ENCODE measurements at places on chromosomes 5 and 9.

DNA sequence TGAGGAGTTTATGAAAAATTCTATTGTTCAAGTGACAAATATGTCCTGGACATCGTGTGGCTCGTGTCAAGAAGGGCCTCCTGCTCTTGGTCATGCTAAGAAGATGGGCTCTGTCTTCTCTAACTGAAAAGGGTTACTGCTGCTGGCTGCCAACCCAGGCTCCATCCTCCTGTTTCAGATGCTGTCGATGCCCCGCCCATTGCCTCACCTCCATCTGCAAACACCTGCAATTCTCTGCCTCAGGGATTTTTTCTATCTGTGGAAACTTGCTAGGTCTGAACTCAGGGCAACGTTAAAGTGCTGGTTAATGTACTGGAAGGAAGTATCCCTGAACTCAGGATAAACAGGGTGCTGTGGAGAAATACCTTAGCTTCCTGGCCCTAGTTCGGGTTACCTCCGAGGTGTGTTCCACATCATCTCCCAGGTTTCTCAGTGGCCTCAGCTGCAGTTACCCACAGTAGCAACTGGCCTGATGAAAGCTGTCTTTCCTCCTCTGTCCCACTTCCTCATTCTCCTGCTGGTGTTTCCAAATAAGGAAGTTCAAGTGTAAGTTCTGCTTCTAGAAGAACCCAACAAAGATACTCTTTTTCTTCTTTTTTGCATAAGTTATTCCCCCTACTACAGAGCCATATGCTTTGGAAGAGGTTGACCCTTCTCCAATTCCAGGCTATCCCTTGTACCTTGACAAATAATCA, 151.7 kb upstream of the SMIM23 start:
- no peak for DNase-seq

- no peak for DNase-seq
These were observed 659.8 kb downstream of the TLE4 start for GRCh38 chr9:80231318-80232236.

GRCh38 chr5:104739503-104739902, 1176.9 kb upstream of the NUDT12 start:
- DNase-seq, result no peak

- DNase-seq, result no peak
These were observed 70.0 kb downstream of the LMNB1 start for GRCh38 chr5:126846744-126847455.

- no peak for DNase-seq
These were observed 15.2 kb upstream of the TNIP1 start for GRCh38 chr5:151096001-151096373.

DNA sequence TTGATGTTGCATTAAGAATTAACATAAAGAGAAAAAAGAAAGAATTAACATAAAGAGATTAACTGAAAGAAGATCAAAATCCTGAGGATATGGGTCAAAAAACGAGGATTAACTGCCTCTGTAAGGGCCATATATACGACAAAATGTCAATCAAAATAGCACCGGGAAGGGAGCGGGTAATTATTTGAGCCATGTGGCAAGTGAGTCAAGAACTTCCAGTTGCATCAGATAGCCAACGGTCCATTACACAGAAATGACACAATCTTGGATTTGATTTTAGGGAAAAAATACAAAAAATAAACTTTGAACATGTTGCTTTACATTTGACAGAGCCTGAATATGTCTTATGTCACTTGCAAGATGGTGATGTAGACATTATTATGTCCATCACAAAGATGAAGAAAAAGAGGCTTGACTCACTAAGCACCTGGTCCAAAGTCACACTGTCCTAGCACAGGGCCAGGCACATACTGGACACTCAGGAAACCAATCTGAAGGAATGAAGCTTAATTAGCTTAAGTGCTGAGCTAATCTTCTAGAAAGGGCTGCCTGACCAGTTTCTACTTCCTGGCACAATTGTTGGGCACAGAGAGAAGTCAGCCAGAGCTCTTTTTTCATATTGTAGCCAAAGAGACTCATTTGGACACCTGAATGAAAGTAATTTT, 273.2 kb upstream of the PAPPA start:
- no peak for DNase-seq

DNA sequence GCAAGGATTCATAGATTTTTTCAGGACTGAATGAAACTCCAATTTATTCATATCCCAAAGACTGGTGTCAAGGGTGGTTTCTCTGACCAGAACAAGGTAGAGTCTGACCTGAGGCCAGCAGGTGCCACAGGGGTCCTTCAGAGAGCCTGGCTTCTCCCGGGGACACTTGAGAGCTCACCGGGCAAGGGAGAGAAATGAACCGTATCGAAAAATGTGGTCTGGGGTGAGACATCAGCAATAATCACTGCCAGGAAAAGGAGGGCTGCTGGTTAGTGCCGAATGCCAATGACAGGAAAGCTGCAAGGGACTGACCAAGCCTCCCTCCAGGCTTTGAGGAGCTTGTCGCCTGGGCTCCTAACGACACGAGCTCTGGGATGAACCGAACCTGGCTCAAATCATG, 142.7 kb downstream of the TTLL11 start:
- no peak for DNase-seq

- no peak for DNase-seq
These were observed 456.7 kb downstream of the TLE4 start for GRCh38 chr9:80028501-80028900.

GRCh38 chr5:55344392-55344992, 36.7 kb downstream of the MTREX start:
- DNase-seq, result peak; percentile 22

DNA sequence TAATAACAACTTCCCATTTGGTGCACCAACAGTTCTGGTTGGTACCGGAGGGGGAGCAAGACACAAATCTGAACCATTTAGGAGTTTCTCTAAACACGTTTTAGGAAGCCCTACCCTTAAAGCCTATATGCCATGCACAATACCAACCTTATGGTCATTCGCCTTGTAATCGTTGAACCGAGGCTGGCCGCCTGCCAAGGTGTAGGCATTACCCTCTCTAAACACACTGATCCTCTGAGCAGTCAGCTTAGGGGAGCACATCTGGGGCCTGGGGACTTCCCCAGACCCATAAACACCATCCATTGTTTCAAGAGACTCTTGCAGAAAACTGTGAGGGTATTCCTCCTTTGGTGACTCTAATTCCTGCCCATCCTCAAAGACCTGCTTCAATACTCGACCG, 328 bp downstream of the GRXCR2 start:
- no peak for DNase-seq

- DNase-seq, result no peak
These were observed 40.3 kb downstream of the UBE2D2 start for GRCh38 chr5:139601429-139601828.

All from stimulated activated CD8-positive, alpha-beta memory T cell treated with anti-CD3 and anti-CD28 coated beads, Interleukin-15, amount 100 ng/mL, for 24 hours (primary cell).